ENCODE measurements at places on chromosomes 4 and X.

GRCh38 chr4:41935652-41936021, 408 bp downstream of the TMEM33 start:
- DNase-seq, result no peak

GRCh38 chr4:113410686-113411085, 350.9 kb downstream of the CAMK2D start:
- no peak for DNase-seq

DNA sequence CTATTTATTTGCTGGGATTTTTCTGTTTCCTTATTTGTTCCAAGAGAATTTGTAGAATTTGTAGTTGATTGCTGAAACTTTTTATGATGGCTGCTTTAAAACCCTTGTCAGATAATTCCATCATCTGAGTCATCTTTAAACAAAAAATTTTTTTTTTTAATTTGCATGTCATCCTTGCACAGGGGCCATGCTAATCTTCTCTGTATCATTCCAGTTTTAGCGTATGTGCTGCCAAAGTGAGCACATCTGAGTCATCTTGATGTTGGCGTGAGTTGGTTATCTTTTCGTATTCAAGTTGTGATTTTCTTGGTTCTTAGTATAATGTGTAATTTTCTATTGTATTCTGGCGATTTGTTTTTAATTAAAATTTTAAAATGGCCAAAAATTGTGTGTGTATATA, 18.7 kb upstream of the ZNF157 start:
- no peak for DNase-seq

DNA sequence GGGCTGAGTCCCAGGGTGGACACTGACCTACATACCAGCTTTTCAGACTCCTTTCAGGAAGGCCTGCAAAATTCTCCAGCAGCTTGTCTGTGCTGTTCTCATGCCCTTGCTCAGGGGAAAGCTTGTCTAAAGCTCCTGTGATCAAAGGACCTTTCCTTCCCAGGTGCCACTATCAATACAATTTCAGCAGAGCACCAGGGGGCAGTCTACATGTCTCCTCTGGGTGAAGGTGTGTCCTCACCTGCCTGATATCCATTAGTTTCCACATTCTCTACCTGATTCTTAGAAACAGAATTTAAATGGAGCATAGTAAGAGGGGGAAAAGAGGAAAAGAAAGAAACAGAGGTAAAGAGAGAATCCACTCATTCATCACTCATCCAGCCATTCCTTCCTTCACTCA, 114.2 kb downstream of the PPARGC1A start:
- no peak for DNase-seq

- DNase-seq, result no peak
Measured at GRCh38 chr4:1538941-1539772, 132.9 kb upstream of the NKX1-1 start.

- no peak for DNase-seq
Measured at GRCh38 chr4:25509646-25510045, 132.6 kb downstream of the ANAPC4 start.

GRCh38 chr4:127486248-127486647, 146.5 kb upstream of the INTU start:
- DNase-seq, result no peak

DNA sequence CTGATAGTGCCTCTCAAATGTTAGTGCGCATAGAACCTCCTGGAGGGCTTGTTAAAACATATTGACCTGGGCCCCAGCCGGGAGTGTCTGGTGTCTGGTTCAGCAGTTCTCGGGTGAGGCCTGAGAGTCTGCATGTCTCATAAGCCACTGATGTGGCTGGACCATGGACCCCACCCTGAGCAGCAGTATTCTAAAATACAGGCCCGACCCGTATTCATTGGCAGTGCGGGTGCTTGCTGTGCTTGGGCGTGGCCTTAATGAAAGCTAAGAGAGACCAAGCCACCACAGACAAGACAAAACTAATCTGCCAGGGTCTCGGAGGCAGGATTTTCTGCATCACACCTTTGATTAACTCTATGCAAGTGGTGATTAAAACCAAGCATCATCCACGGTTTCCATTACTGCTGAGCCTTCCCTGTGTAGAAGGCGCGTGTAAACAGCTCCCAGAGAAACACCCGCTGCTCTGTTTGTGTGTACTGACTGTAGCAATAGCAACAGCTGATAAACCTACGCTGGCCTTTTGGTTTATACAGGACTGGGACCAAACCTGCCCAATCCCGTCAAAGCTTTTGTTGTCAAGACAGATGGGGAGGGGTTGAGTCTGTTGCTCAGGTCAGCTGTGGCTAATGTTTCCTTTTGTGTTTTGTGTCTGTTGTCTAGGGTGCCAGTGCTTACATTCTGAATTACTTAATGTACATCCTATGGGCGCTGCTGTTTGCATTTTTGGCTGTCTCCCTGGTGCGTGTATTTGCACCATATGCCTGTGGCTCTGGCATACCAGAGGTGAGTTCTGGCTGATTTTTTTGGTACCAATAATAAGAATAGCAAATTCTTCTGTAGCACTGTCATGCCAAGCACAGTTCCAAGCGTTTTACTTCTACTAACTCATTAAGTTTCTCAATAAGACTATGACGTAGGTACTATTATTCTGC, 40.8 kb downstream of the CLCN4 start:
- no peak for DNase-seq

DNA sequence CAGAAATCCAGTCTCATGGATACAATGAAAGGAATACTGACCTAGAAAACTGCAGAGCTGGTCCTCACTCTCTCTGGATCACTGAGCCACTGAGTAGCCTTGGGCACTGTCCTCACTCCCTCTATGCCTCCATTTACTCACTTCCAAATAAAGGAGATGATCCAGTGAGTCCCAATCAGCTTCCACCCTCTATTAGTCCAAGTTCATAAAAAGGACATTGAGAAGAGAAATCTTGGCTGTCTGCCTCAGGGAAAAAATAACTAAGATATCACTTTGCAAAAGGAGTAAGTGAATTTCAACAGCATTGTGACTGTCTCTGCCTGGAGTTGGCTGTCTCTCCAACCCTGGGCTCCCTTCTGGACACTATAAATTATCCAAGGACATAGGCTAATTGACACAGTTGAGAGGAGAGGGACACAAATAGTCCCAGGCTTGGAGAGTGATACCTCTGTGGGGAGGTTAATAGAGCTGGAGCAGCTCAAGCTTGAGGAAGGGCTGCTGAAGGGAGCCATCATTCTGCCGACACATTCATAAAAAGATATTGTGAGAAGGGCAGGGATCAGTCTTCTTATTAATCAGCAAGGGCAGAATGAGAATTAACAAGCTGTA, 572.3 kb downstream of the RAB28 start:
- DNase-seq, result no peak

DNA sequence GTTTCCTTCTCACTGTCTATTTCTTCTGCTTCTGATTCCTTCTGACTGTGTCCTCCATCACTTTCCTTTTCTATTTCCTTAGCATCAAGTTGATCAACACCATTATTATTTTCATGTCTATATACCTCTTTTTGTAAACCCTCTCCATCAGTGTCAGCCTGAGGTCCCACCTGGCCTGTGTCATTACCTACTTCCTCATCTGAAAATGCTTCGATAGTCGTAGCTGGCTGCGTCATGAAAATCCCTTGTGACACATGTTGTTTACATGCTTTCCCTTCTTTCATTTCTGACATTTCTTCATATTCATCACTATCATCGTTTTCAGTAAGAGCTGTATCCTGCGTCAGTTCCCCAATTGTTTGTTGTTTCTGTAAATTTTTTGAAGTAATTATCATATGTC, 39.6 kb downstream of the RPGR start:
- no peak for DNase-seq

GRCh38 chr4:157803845-157804521, 368.8 kb downstream of the GASK1B start:
- DNase-seq, result no peak

DNA sequence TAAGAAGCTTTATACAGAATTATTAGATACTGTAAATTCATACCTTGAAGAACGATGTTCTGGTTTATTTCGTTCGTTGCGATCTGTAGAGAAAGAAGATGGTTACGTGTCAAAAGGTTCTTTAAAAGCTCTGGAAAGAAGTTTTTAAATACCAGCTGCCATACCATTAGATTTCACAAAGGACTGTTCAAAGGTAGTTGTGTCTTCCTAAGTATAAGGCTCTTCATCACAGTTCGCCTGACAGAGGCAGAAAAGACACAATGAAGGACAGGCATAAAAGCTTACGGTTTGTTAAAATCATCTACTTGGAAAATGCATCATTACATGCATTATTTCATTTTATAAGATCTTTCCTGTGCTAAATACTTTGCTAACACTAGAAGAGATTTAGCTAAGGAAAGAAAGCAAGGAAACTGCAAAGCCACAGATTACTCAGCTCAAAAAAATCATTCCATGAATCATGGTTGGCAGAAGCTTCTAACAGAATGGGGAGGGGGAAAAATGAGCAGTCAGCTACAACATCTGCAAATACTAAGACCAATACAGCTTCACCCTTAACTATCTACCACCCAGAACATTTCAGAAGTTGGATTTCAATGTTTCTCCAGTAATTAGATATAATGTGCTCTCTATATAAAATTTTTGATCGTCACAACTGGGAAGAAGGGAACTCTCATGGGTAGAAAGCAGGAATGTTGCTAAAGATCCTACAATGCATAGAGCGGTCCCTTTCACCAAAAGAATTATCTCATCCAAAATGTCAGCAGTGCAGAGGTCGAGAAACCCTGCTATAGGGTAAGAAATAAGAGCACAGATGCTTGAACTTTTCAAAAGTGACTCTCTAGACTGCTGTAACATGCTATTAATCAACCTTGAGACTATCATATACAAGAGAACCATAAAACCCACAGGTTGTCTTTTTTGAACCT, 50.7 kb upstream of the PRSS48 start:
- no peak for DNase-seq

DNA sequence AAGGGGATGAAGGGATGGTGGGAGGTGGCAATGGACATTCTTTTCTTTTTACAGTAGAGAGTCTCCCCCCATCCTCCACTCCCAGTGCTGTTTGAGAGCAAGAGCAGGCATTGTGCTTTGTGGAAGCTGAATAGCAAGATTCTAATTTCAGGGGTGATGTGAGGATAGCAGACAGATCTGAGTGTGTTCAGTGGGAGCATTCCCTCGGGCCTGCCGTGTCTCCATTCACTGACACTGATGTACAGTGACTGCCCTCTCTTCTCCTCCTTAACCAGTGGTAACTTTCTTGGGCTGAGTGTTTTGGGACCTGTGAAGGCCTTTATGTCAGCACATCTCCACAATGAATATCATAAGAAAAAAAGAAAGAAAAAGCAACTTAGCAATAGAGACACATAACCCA, 396.6 kb upstream of the RPS6KA3 start:
- DNase-seq, result no peak

GRCh38 chr4:54745031-54745770, 87.4 kb downstream of the KIT start:
- no peak for DNase-seq

DNA sequence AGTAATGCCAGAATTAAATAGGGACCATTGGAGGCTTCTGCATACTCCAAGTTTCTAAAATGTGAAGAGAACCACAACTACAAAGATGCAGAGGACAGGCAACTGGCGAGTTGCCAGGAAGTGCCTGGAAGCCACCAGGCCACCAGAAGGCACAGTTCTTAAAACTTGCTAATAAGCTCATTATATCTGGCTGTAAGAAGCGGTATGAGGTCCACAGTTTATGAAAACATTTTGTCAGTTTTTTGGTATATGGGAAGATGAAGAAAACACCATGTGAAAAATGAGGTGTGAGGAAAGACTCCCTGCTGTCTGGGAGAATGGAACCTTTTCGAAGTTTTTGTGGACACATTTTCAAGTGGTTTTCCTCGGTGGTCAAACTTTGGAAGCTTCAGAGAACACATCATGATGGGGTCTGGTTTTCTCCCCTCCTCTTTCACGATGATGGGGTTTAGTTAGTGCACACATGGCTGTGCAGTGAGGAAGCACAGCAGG, 202.7 kb downstream of the NR3C2 start:
- DNase-seq, result no peak

DNA sequence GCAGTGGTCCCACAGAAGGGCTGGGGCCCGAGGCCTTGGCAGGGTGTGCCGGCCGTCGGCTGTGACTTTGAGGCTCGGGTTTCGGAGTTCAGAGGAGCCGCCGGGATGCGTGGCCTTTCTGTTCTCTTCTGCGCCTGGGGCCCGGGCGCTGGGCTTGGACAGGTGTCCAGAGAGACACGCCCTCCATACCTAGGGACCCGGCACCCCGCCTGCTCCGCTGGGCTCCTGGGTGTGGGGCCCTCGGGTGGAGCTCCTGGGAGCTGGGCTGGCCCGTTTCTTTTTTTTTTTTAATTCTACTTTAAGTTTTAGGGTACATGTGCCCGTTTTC, 11.3 kb downstream of the FGFRL1 start:
- DNase-seq, result no peak

- DNase-seq, result no peak
Measured at GRCh38 chr4:55397520-55398321, 2.0 kb downstream of the TMEM165 start.

- DNase-seq, result no peak
Measured at GRCh38 chr4:182886205-182886604, 31.0 kb downstream of the DCTD start.

DNA sequence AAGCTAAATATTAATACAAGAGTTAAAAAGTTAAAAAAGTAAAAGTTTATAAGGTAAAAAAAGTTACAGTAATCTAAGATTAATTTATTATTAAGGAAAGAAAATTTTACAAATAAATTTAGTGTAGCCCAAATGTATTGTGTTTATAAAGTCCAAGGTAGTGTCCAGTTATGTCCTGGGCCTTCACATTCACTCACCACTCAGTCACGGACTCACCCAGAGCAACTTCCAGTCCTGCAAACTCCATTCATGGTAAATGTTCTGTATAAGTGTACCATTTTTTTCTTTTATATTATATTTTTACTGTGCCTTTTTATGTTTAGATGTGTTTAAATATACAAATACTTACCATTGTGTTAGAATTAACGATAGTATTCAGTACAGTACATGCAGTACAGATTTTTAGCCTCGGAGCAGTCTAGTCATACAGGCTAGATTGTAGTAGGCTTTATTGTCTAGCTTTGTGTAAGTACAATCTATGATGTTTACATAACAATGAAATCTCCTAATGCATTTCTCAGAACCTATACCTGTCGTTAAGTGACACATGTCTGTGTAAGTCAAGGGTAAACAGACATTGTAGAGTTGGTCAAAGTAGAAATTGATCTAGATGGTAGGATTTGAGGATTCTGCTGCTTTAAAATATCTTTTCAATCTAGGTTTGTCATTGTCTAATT, 197.7 kb downstream of the GC start:
- DNase-seq, result no peak

DNA sequence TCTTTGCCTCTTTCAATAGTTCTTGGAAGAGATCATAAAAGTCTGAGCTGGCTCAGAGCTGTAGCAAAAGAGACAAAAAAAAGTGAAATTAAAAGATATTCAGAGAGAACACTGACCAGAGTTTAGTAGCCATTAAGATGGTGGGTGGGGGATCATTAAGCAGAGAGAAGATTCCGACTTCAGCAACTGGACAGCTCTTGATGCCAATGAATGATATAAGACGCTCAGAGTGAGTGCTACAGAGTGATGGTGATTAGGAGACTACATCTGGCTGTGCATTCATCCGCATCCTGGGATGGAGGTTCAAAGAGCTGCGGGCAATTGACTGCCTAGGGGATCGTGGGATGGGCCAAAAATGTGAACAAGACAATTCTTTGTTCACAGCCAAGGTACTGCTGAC, 178.5 kb downstream of the PACRGL start:
- DNase-seq, result no peak

- no peak for DNase-seq
Measured at GRCh38 chr4:169128902-169129301, 118.8 kb upstream of the CBR4 start.

- no peak for DNase-seq
Measured at GRCh38 chrX:150337536-150337935, 25.6 kb upstream of the MAMLD1 start.

- no peak for DNase-seq
Measured at GRCh38 chr4:104424989-104425388, 69.7 kb downstream of the CXXC4 start.

All from nucleus accumbens (tissue), 56 donors.